Astrocyte (in vitro differentiated cells and primary cell): ENCODE measurements at places on chromosomes 4 and X. TPM values are rescaled to one million over a fixed set of nuclear protein-coding genes. Genes with fewer than 3 reads are reported as not detected.

GRCh38 chr4:164606478-164606877 lies 147.5 kb upstream of the SMIM31 start:
- no peaks in the 10 kb centered on the region for H3K36me3 ChIP-seq
- H3K27ac ChIP-seq: no peak overlapping the region
- H3K27me3 ChIP-seq: no peaks in the 10 kb centered on the region
- no peak for DNase-seq

GRCh38 chr4:38568768-38569167 lies 95.2 kb upstream of the KLF3 start:
- H3K36me3 ChIP-seq: no peaks in the 10 kb centered on the region
- no peak overlapping the region for H3K27ac ChIP-seq
- H3K4me1 ChIP-seq: peaks cover 9% of the 10 kb centered on the region
- no peaks in the 10 kb centered on the region for H3K27me3 ChIP-seq
- DNase-seq: no peak
- no peak overlapping the region for H3K4me3 ChIP-seq

DNA sequence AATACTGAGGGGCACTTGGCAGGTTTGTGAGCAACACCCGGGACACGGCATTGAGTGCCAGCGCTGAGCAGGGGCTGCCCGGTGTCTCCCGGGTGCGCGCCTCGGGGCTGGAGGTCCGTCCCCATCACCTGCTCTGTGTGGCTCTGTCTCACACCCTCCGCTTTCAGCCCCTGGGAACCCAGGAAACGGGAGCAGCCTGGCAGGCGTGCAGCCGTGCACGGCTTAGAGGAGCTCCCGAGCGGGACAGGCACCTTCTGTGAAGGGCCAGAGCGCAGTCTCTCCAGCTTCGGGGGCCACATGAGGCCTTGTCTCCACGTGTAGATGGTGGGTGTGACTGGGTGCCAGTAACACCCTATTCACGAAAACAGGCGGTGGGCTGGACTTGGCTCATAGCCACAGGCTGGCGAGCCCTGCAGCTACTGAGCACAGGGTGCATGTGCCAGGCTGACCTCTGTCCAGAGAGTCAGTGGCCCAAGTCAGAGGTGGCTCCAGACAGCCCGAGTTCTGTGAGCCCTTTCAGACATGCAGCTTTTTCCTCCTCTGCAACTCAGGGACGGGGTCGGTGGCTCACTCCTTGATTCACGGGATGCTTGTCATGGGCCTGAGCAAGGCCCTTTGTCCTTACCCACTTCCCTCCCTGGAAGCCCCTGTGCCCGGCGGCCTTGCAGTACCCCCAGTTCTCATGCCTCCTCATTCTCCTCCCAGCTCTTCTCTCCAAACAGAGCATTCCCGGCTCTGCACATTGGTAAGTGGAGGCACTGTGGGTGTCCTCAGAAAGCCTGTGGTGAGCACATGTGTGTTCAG lies 23.5 kb downstream of the UVSSA start:
- no peaks in the 10 kb centered on the region for H3K36me3 ChIP-seq
- H3K27ac ChIP-seq: no peak overlapping the region
- no peak for DNase-seq
- no peak overlapping the region for H3K4me3 ChIP-seq
- no peaks in the 10 kb centered on the region for H3K27me3 ChIP-seq
- no peaks in the 10 kb centered on the region for H3K4me1 ChIP-seq

- H3K36me3 ChIP-seq: no peaks in the 10 kb centered on the region
- peaks cover 12% of the 10 kb centered on the region for H3K27me3 ChIP-seq
- H3K4me1 ChIP-seq: no peaks in the 10 kb centered on the region
- H3K4me3 ChIP-seq: no peak overlapping the region
Observed at GRCh38 chr4:77385124-77385969, 220.3 kb upstream of the CXCL13 start.

DNA sequence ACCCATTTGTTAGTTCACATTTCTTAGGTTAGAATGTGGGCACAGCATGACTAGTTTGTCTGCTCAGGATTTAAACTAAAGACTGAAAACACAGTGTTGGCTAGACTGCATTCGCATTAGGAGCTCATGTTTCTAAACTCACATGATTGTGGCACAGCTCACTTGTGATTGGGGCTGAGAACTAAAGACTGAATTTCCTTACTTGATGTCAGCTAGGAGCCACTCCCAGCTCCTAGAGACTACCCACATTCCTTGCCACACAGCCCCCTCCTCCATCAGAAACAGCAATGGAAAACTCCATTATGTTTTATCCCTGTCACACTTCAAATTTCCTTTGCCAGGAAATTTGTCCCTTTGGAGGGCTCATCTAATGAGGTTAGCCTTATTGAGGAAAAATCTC lies 170.2 kb upstream of the NUDT6 start:
- no peaks in the 10 kb centered on the region for H3K36me3 ChIP-seq
- H3K4me1 ChIP-seq: no peaks in the 10 kb centered on the region
- H3K27me3 ChIP-seq: no peaks in the 10 kb centered on the region
- H3K4me3 ChIP-seq: no peak overlapping the region
- no peak for DNase-seq

DNA sequence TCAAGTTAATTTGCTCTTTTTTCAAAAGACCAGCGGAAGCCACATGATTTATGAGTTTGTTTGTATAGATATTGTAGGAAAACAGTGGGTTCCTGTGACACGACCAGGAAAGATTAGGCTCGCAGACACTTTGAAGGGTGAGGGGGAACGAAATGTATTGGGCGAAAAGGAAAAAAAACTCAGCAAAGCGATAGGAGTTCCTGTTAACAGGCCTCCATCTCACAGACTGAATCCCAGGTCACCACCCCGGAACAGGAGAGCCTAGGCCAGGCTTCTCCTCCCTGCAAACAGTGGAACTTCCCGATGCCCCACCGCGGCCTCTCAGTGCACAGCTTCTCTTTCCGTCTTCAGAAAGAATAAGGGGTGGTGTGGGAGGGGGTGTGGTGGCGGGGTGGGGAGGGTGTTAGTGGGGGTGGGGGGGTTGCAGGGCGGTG lies 181.8 kb upstream of the GPRIN3 start:
- H3K36me3 ChIP-seq: no peaks in the 10 kb centered on the region
- H3K27ac ChIP-seq: no peak overlapping the region
- DNase-seq: no peak
- H3K27me3 ChIP-seq: no peaks in the 10 kb centered on the region

DNA sequence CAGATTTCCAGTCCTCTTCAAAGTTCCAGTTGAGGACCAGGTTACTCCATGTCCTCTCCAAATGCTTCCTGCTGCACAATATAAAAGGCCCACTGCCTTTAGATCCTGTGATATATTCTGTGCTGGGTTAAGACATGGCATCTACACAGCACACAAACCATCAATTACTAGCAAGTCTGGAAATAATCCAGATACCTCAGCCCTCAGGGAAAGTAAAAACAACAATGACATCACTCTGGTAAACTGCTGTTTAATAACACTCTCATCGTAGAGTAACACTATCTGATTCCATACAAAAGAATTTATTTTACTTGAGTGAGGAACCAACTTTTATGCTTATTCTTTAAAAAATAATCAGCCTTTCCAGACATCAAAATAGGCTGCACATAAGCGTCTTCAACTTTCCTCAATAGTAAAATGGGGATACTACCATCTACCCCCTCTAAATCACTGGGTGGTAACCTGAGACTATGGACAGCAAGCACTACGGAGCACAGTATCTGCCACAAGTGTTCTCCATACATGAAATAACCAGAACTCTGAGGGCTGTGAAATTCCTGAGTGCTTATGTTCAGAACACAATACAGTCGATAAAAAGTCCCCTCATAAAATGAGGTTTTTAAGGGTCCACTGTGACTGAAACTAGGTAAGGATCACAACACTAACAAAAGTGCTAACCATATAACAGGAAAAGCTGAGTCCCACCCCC lies 53.4 kb downstream of the ABCG2 start:
- no peaks in the 10 kb centered on the region for H3K27me3 ChIP-seq
- no peaks in the 10 kb centered on the region for H3K36me3 ChIP-seq

Gene USP27X
- 2.7 and 3.1 TPM in 2 replicates for total RNA-seq

GRCh38 chrX:103464072-103464773 lies 55.1 kb downstream of the RAB40A start:
- peak; percentile 30 for DNase-seq
- H3K36me3 ChIP-seq: no peaks in the 10 kb centered on the region
- H3K27ac ChIP-seq: peak overlapping the region; percentile 6
- H3K27me3 ChIP-seq: no peaks in the 10 kb centered on the region
- peaks cover 4% of the 10 kb centered on the region for H3K4me1 ChIP-seq

Gene CACNA1F
- not detected in 2 replicates for total RNA-seq

Gene DKK2
- total RNA-seq: 2.1 and 3.3 TPM in 2 replicates

- no peaks in the 10 kb centered on the region for H3K36me3 ChIP-seq
- H3K27me3 ChIP-seq: no peaks in the 10 kb centered on the region
- H3K4me3 ChIP-seq: no peak overlapping the region
- H3K4me1 ChIP-seq: no peaks in the 10 kb centered on the region
- DNase-seq: peak; percentile 1
Observed at GRCh38 chrX:44152852-44153251, 179.7 kb upstream of the NDP start.

- H3K27me3 ChIP-seq: no peaks in the 10 kb centered on the region
- H3K4me1 ChIP-seq: peaks cover 4% of the 10 kb centered on the region
- H3K27ac ChIP-seq: no peak overlapping the region
- no peak for DNase-seq
- no peak overlapping the region for H3K4me3 ChIP-seq
- peaks cover 3% of the 10 kb centered on the region for H3K36me3 ChIP-seq
Observed at GRCh38 chrX:153937056-153937455, 2.2 kb upstream of the NAA10 start.

Gene NBDY
- 76.1 and 86.9 TPM in 2 replicates for total RNA-seq

- no peaks in the 10 kb centered on the region for H3K27me3 ChIP-seq
- no peaks in the 10 kb centered on the region for H3K4me1 ChIP-seq
- no peak overlapping the region for H3K4me3 ChIP-seq
- no peaks in the 10 kb centered on the region for H3K36me3 ChIP-seq
Observed at GRCh38 chr4:84001876-84002569, 466.1 kb downstream of the GPAT3 start.

- no peaks in the 10 kb centered on the region for H3K27me3 ChIP-seq
- no peaks in the 10 kb centered on the region for H3K36me3 ChIP-seq
- peak; percentile 68 for DNase-seq
- no peak overlapping the region for H3K27ac ChIP-seq
- H3K4me3 ChIP-seq: no peak overlapping the region
Observed at GRCh38 chrX:115459883-115460880, 100.8 kb upstream of the PLS3 start.

- H3K27ac ChIP-seq: peak within 1 kb of the TSS; percentile 94
- H3K4me1 ChIP-seq: no peaks in the 10 kb centered on the region
- H3K27me3 ChIP-seq: no peaks in the 10 kb centered on the region
- peak within 1 kb of the TSS; percentile 71 for H3K4me3 ChIP-seq
- H3K36me3 ChIP-seq: no peaks in the 10 kb centered on the region
Observed at GRCh38 chrX:103376118-103376978, at the start of gene BEX3. Gene BEX3, plus strand, starts transcription at chrX:103376538. Its CDS starts 984 bp downstream, at chrX:103377522.

DNA sequence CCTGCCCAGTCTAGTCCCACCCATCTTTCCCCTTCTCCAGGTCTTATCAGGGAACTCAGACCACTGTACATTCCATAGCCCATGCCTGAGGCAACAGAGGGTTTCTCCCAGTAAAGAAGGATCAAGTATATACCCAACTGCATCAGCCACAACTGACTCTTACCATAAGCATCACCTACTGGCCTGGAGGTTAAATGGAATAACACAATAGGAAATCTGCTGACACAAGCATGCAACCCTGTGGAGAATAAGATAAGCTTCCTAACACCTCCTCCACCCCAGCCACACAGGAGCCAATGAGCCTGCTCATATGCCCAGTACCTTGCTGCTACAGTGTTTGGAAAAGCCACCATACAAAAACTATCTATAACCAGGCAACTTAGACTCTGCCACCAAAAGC lies 34.6 kb upstream of the PLK4 start:
- DNase-seq: no peak
- no peak overlapping the region for H3K4me3 ChIP-seq
- no peaks in the 10 kb centered on the region for H3K27me3 ChIP-seq
- no peaks in the 10 kb centered on the region for H3K36me3 ChIP-seq
- no peak overlapping the region for H3K27ac ChIP-seq

GRCh38 chr4:6408263-6408662 lies 64.2 kb downstream of the PPP2R2C start:
- peaks cover 10% of the 10 kb centered on the region for H3K27me3 ChIP-seq
- no peaks in the 10 kb centered on the region for H3K36me3 ChIP-seq
- no peak overlapping the region for H3K4me3 ChIP-seq
- no peaks in the 10 kb centered on the region for H3K4me1 ChIP-seq

GRCh38 chr4:118772081-118772766 lies 63.7 kb downstream of the SEC24D start:
- H3K4me1 ChIP-seq: peaks cover 36% of the 10 kb centered on the region
- H3K4me3 ChIP-seq: no peak overlapping the region
- peak; percentile 36 for DNase-seq
- H3K27ac ChIP-seq: no peak overlapping the region

DNA sequence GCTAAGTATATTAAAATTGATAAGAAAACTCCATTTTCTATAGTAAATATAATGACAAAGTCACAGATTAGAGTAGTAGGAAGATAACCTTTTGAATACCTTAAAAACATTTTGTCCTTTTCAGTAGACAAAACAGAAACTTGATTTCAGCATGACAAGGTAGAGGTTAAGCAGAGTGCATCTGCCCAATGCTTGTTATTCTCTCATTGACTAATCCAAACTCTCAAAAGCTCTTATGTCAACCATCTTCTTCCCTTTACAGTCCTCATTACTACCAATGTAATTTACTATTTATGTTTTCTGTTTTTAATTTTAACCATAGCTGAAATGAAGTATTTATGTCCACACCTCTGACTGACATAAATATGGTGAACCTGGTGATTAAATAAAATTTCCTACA lies 11.1 kb downstream of the NIPAL1 start:
- peaks cover 16% of the 10 kb centered on the region for H3K4me1 ChIP-seq
- no peak overlapping the region for H3K4me3 ChIP-seq
- no peak for DNase-seq
- H3K36me3 ChIP-seq: no peaks in the 10 kb centered on the region
- no peak overlapping the region for H3K27ac ChIP-seq
- H3K27me3 ChIP-seq: no peaks in the 10 kb centered on the region

Gene DTHD1
- total RNA-seq: not detected in 2 replicates

Gene RADX
- 3.0 and 3.9 TPM in 2 replicates for total RNA-seq

GRCh38 chr4:186272699-186273391 lies 6.9 kb downstream of the F11 start:
- no peak overlapping the region for H3K27ac ChIP-seq
- no peak for DNase-seq
- peaks cover 4% of the 10 kb centered on the region for H3K27me3 ChIP-seq
- H3K36me3 ChIP-seq: no peaks in the 10 kb centered on the region
- no peak overlapping the region for H3K4me3 ChIP-seq

Gene PCDH10
- 9.1 and 12.5 TPM in 2 replicates for total RNA-seq

Gene CFI
- total RNA-seq: not detected in 2 replicates

Gene ASB12
- total RNA-seq: 0.16 TPM in 1 of 2 replicates, not detected in the other

DNA sequence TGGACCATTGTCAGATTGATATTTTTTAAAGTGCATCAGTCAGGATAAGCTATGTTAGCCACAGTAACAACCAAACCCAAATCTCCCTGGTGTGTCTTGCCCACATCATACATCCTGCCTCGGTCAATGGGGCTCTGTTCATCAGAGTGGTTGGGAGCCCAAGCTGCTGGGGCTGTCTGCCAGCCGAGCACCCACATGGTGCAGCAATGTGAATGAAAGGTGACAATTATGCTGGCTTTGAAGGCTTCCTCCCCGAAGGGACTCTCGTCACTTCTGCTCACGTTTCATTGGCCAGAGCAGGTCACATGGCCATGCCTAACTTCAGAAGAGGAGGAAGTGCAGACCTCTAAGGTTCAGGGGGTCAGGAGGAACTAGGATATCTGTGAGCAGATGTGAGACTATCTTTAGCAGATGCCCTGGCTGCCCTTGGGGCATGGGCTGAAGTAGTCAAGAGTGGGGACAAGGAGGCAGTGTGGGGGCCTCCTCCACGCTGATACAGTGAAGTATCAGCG lies 1.3 kb upstream of the JAKMIP1 start:
- DNase-seq: no peak
- H3K36me3 ChIP-seq: no peaks in the 10 kb centered on the region
- peaks cover 3% of the 10 kb centered on the region for H3K4me1 ChIP-seq
- no peak overlapping the region for H3K27ac ChIP-seq
- no peak overlapping the region for H3K4me3 ChIP-seq
